H1 (cell line): ENCODE measurements at places on chromosomes 3 and 15.

- no peak for DNase-seq
Measured at GRCh38 chr15:34370129-34370528, 3.1 kb upstream of the LPCAT4 start.

DNA sequence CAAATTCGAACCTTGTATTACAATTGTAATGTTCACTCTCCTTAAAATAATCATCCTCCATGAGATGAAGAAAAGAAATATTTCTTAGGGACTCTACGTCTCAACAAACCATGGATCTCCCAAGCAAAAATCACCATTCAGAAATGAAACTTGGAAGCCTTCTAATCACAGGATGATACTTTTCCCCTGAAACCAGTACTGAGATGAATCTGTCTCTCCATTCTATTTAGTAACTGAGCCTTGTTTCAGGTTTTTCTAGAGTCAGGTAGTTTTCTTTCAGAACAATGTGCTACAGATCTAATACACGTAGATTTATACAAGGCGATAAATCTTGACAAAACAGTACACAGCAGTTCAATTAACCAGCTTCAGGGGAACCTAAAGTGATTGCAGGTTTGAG is 660.1 kb upstream of the CBLB start:
- DNase-seq = no peak

GRCh38 chr15:65420975-65421359 is 1.8 kb downstream of the IGDCC4 start:
- no peak for DNase-seq

DNA sequence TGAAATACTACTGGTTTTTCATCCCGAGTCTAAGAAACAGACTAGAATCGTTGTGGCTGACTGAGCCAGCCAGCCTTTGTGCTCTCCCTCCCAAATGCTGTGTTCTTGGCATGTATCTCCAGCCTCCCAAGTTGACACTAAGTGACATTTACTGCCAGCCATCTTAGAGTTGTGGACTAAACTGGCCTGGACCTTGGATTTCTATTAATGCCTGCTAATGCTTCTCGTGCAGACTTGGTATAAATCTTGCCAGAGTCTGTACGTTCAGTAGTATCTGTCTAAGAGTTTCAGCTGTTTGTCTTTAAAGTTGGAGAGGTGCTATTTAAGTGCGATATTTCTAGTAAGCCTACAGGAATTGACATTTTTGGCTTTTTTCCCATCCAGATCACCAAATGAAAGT is 166.6 kb upstream of the BHLHE40 start:
- DNase-seq = no peak

GRCh38 chr15:38688761-38689160 is 124.1 kb upstream of the RASGRP1 start:
- no peak for DNase-seq

GRCh38 chr3:13058346-13059120 is 14.7 kb downstream of the IQSEC1 start:
- no peak for DNase-seq

GRCh38 chr3:124707656-124708062 is 22.6 kb upstream of the UMPS start:
- no peak for DNase-seq

DNA sequence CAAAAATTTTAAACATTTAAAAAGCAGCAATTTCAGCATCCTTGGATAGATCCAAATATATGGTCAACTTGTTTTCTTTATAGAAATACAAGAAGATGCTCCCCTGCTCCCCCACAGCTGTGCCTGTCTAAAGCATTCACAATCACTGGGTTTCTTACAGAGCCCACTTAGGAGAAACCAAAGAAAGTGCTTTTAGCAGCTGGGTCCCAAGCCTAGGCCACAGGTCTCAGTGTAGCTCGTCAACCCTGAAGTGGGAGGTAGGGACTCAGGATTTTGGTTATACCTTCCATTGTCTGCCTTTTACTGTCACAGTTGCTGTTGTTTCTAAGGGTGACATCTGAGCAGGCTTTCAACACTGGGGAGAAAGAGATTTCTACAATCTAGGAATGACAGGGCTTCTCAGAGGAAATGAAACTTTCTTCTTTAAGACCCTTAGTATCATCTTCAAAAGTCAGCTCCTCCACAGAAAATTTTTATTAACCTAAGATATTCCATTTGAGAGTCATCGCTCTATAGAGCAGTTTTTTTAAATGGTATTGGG is 199.3 kb upstream of the CMC1 start:
- no peak for DNase-seq

- no peak for DNase-seq
Measured at GRCh38 chr3:58157700-58158099, 53.1 kb downstream of the DNASE1L3 start.

DNA sequence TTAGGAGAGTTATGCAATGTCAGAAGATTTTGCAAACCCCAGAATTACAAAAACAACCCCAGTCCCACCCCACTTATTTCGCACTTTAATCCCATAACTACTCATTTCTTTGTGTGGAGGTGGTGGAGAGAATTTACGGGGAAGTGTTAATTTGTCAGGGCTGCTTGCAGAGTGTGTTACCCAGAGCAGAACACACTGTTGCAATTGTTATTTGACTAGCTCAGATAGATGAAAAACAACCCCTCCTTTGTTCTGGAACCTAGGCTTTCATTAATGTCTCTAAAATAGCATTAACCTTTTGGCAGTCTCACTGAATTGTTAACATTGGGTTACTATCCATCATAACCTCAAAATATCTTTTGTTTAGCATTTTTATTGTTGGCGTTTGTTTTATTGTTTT is 55.8 kb upstream of the MINAR1 start:
- no peak for DNase-seq

DNA sequence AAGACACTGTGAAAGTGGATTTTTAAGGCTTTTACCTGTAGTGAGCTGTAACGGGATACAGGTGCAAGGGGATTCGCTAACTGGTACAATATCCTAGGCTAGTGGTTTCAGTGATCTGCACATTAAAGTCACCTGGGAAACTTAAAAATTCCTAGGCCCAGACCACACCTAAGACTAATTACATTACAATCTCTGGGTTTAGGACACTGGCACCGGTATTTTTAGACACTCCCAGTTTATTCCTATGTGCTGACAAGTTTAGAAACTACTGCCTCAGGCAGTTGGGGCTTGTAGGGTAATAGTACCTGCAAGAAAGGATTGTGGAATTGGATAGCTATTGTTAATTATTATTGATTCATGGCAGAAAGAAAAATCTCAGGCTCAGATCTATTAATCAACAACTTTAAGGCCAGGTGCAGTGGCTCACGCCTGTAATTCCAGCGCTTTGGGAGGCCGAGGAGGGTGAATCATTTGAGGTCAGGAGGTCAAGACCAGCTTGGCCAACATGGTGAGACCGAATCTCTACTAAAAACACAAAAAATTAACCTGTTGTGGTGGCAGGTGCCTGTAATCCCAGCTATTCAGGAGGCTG is 50.4 kb upstream of the CASR start:
- DNase-seq = no peak

GRCh38 chr3:33577173-33577572 is 137.0 kb upstream of the UBP1 start:
- no peak for DNase-seq

DNA sequence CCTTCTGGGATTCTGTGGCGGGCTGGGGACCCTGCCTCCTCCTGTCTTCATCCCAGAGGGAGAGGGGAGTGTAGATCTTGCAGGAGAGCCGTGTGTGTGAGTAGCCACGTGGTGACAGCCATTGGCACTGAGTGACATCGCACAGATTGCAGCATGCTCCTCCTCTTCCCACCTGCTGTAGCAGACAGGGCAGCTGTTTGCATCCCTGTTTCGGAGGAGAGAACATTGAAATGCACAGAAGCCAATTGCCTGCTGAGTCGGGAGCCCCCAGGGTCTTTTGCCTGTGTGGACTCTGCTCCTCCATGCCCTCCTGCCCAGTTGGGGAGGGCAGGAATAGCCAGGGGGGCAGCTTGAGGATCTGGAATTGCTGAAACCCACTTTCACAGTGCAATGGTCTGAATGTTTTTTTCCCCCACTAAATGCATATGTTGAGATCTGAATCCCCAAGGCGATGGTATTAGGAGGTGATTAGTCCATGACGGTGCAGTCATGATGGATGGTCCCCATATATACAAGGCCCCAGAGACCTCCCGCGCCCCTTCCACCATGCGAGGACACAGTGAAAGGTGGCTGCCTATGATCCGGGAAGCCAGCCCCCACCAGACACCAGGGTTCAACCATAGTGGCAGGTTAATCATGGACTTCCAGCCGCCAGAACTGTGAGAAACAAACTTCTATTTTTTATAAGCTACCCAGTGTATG is 66.8 kb downstream of the CHRNA7 start:
- no peak for DNase-seq

DNA sequence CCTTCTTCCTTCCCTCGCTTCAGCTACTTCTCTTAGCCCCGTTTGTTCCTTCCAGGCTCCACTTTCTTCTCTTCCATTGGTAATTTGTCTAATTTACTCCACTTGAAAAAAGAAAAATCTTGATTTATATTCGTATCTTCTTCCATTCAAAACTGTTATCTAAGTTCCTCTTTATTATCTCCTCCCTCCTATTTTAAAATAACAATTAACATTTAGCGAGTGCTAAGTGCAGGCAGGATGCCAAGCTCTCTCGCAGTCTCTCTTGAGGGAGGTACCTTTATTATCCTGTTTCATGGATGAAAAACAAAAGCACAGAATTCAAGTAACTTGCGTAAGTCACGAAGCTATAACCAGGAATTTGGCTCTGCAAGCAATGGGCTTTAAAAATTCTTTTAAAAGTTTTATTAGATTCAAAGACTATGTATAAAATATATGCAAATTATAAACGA is 418.9 kb upstream of the NAALADL2 start:
- DNase-seq = no peak

- no peak for DNase-seq
Measured at GRCh38 chr15:74907163-74907870, 666 bp upstream of the FAM219B start.

DNA sequence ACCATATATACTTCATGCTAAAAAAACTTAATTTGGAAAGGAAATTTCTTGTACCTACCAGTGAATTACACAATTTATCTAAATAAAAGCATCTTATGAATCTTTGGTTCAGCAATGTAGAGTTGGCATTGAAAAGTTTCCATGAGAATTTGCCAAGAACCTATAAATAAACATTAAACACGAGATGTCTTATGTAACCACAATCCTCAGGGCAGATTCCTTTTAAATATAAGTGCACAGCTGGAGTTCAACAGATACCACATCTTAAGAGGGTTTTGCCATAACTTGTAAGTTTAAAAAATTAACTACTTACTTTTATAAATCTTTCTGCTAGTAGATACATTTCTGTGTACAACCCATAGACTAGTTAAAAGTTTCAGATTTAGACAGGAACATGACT is 499.3 kb upstream of the ARRDC4 start:
- DNase-seq = no peak

GRCh38 chr3:113614402-113614801 is 82.0 kb downstream of the USF3 start:
- DNase-seq = no peak

- DNase-seq = no peak
Measured at GRCh38 chr3:107983247-107983646, 107.6 kb downstream of the CD47 start.

DNA sequence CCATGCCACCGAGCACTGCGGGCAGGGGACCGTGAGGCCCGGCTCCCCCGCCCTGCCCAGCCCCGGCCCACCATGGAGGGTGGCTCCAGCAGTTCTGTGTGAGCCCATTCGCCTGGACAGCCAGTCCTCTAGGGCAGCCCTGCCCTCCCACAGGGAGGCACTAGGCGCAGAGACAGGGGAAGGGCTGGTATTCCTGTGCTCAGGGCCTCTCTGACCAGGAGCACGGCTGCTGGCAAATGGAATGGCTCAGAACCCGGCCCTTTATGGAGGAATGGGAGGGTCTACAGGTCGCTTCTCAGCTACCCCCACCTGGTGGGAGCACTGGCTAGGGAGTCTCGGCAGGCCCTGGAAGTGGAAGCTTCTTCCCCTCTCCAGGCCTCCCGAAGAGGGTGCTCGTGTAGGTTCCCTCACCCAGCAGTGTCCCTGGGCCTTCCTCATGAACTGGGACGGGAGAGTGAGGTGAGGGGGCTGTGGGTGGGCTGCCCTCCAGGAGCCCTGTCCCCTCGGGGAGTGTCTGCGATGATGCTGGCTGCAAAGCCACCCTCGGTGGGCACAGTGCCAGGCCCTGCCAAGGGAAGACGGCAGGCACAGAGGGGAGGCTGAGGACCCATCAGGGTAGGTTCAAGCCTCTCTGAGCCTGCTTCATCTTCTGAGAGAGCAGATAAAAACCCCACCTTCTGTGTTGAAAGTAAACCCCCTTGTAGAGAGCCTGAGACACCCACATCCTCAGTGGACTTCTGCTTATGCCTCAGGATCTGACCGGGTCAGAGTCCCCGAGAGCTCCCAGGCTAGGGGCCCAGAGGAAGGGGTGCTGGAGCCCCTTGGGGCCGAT is 1.5 kb downstream of the MELTF start:
- no peak for DNase-seq

DNA sequence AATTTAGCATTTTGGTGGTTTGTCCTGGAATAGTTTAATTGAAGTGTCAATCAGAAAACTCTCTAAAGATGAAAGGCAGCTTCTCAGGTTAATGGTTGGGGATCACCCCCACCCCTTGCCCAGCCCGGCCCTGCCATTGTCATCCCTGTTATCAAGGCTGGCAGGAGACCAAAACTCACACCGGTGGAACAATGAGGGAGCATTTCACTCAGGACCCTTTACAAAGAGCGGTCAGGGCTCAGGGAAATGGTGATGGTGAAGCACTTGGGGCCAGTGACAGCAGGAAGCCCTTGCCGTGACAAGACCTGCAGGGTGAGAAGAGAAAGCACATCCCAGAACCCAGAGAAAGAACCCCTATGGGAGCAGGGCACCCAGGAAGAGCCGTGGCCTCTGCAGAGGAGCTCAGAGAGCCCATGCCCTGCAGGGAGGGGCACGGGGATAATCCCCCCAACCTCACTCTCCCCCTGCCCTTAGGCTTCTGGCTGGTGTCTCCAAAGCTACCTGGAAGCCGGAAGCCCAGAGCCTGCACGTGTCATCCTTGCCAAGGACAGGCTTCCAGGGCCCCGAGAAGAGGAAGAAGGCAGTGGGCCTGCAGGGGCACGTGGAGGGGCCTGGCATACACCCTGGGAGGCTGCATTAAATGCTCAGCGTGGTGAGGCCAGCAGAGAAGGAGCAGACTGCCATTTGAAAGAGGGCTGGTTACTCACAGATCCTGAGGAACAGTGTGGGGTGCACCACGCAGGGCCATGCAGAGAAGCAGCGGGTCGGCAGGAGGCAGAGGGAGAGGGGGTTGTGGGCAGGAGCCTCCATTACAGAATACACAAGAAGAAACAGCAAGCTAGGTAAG is 80.6 kb upstream of the PRR20G start:
- DNase-seq = no peak

- no peak for DNase-seq
Measured at GRCh38 chr3:106438887-106439286, 570.1 kb upstream of the CBLB start.

DNA sequence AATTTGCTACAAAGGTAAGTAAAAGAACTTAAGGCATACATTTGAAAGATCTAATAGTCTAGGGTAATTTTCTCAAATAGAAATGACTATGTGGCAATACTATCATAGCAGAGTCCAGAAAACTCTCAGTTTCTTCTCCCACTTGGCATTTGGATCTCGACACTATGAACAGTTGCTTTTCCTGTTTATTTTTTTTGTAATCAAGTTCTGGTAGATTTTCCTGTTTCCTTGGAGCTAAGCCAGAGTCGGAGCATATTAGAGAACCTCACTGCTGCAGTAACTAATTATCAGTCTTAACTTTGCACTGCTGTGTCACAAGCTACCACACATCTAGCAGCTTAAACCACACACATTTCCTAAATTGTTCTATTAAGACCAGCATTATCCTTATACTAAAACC is 44.9 kb upstream of the ZNF385D start:
- DNase-seq = no peak

- no peak for DNase-seq
Measured at GRCh38 chr15:101099183-101099582, 152.7 kb downstream of the CHSY1 start.
